ENCODE measurements at places on chromosomes 4 and X. TPM values are rescaled to one million over a fixed set of nuclear protein-coding genes. Genes with fewer than 3 reads are reported as not detected.

GRCh38 chrX:46204721-46205422 lies 340.3 kb downstream of the ZNF674 start:
- DNase-seq = no peak

DNA sequence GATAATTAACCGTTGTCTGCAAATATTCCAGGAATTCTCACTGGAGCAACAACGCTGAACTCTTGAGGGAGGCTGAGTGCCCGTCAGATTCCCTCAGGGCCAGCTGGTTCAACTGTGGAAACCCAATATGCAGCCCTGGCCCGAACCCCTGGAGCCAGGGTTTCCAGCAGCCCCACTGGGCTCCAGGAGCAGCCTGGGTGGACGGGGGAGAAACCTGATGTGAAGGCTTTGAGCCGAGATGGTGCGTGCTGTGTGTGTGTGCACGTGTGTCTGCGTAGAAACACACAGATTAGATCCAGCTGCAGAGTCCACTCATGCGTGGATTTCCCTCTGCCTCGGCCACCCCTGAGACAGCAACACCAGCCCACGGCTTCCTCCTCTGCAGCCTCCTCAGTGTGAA lies 19.4 kb upstream of the SLC25A6 start:
- DNase-seq = no peak

DNA sequence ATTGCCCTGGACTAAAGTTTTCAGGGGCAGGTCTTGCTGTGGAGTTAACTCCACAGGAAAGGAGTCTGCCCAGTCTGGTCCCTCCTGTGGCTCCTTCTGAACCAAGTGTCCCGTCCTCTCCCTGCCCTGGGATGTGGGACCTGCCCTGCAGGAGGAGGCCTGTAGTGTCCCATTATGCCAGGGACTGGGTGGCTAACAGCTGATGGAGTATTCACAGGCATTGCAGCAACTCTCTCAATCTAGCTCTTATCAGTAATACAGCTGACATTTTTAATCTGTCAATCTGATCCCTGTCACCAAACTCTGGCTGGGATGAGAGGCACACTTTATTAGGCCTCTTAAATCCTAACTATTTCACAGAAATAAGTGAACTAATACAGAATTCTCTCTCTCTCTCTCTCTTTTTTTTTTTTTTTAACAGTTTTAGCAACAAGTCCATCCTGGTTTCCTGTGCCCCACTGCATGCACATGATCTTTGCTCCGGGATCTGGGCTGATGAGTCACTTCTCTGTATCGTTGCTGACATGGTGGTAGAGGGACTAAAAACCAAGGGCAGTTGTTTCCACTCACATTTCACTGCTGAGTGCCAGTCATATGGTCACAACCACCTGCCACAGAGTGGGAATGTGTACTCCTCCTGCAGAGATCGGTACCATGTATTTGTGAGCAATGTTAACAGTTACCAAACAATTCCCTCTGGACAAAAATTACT lies 39.1 kb downstream of the HAND2 start:
- DNase-seq = no peak

DNA sequence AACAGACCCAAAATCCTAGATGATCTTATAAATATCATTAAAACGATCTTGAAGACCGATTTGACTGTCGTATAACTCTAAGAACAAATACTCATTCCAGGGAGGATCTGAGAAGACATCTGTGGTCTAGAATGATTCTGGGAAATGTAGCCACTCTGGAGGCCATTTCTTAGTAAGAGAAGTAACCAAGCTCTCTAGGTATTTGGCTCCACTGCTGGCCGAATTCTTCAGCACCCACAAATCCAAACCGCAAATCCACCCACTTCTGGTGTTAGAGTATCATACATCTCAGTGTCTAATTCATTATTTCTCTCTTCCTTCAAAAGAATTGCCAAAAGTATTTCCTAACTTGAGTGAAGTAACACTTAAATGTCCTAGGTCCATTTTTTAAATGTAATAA lies 23.9 kb downstream of the KLHL5 start:
- no peak for DNase-seq

Gene GLRA3
- 0.06 TPM for polyA plus RNA-seq

DNA sequence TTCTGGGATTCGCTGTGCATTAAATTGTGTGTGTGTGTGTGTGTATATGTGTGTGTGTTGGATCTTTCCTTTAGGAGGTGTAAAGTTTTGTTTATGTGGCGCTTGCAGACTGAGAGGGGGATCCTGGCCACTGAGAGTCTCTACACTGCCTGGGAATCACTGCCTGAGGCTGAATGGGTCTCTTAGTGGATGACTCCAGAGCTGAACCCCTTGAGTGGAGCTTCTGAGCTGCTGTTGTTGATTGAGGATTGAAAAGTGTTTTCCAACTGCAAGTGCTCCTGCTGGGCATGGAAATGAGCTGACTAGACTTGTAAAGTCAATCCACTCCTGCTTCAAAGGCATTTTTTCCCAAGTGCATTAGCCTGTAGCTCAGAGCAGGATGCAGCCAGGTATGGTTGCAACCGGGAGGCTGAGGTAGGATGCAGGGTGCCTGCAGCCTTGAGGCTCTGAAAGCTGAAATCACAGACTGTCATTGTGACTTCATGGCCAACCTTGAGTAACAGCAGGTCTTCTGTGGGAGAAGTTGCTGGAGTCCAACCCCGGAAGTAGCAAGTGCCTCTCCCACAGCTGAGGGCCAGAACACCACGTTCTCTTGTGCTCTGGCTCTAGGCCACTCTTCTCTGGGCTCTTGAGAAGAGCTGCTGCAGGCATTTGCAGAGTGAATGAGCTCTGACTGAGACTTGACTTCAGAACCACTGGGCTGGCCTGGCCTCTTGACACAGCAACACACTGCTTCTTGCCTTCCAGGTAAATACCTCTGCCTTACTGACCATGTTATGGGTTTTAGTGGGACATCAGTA lies at the start of gene TBX22:
TBX22 (plus strand) TSS at position 613 of the 800 bp plus-strand sequence. CDS start 7,517 bp downstream, outside the sequence.
- no peak for DNase-seq

GRCh38 chr4:100190643-100191600 lies 654 bp upstream of the DDIT4L start:
- DNase-seq = no peak
